Astrocyte (in vitro differentiated cells and primary cell): ENCODE measurements at places on chromosomes 7 and 10. TPM values are rescaled to one million over a fixed set of nuclear protein-coding genes. Genes with fewer than 3 reads are reported as not detected.
A peak's percentile ranks its signal among the peaks of the same experiment; 100 is the strongest.

- DNase-seq = no peak
Measured at GRCh38 chr10:60086421-60086820, 180.1 kb upstream of the CCDC6 start.

DNA sequence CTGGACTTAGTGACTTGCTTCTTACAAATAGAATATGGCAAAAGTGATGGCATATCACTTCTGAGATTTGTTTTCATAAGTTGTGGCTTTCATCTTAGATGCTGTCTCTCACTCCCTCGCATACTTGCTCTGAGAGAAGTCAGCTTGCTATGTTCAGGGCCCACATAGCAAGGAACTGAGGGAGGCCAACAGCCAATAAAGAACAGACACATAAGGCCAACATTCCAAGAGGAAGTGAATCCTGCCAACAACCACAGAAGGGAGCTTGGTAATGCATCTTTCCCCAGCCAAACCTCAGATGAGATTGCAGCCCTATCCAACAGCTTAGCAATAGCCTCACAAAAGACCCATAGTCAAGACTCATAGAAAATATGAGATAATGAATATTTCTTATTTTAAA, 39.2 kb upstream of the DMTF1 start:
- DNase-seq = peak; percentile 73

DNA sequence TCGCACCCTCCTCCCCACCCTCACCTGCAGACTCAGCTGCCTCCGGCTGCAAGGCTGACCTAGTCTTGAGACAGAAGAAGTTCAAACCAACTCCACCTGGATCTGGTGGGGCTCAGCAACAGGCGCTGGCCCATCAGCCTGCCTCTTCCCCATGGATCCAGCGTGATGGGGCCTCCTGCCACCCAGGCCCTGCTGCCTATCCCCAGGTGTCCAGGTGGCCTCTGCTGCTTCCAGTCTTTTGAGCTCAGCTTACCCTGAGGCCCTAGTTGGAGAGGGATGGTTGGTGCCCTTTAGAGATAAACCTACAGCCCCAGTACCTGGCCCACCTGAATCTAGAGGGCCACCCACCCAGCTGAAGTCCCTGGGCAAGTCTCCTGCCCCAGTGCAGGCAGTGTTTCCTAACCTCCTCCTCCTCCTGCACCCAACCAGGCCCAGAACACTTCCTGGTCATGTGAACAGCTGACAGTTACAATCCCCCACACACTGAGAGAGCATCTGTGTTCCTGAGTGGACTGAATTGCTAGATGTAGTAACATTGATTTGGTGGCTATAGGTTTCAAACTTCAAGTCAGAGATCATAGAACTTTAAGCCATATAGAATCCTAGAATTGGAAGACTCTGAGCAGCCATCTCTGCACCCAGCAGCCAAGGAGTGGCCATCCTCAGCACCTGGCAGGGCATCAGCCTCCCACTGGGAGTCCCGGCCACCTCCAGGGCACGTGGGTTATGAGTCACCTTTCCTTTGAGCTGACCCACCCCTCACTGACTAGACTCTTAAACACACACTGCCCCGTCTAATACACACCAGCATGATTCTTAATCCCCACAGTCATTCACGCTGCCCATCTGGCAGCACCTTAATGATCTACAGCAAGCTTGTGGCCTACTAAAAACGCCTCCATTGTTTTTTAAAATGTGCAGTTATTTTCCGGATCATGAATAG, 51.9 kb downstream of the ALOX5 start:
- DNase-seq = no peak

DNA sequence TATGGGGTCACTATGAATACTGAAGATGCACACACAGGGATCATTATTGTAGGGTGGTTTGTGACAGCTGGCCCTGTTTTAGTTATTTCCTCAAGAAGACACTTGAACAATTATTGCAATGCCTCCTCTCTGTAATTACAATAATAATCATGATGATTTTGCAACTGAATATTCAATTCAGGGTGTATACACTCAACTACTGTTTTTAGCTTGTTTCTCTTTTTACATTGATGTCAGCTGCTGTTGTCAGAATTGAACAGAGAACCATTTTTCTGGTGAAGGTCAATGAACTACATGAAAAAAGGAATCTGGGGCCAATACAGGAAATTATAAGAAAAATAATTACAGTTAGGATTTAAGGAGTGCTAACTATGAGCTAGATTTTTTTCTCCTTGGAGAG, 28.6 kb upstream of the MKLN1 start:
- no peak for DNase-seq

DNA sequence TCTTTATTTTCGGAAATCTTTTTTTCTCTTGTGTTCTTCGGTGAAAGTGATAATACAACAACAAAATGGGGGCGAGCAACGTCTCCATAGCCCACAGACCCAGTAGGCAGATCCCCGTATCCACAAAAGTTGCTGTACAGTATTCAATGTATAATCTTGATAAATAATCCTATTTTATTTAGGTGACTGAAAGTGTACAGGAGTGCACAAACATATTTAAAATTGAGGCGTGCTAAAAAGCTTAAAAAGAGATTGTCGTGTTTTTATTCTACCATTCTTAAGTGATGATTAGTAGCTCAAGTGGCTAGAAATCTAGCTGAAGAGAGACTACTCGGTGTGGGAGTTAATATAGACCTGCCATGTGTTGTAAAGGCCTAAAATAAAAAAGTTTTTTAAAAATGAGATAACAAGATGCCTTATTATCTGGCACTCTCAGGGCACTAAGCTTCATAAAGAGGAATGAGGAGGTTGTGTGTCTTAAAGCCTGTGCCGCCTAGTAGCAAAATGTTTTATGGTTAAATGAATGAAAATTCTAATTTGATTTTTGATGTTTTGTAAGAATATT, 1.6 kb downstream of the CAPZA2 start:
- DNase-seq = no peak

GRCh38 chr7:156751319-156751718, 110.7 kb downstream of the RNF32 start:
- peak; percentile 99 for DNase-seq

DNA sequence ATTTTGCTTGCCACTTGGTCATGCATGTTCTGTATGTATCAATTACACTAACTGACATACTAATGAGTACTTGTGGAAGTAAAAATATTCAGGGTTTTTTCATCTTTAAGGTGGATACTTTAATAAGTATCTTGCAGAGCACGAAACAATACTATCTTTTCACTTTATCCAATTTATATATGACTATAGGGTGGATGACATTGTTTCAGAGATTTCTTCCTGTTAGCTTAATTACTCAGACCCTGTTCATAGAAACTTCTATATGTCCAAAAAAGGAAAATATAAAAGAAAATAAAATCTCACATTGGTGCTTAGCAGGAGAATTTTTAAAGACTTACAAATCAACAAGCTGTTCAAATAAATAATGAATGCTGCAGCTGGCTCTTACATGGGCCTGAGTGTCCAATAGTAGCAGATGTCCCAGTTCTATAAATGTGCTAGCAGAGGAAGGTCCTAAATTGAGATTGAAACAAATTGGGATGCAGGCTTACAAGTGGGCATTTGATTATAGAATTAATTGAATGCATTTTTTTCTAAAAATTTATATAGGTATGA, 91.5 kb upstream of the THSD7A start:
- no peak for DNase-seq

- DNase-seq = peak; percentile 41
Measured at GRCh38 chr10:32104181-32104580, 48.0 kb upstream of the KIF5B start.

- DNase-seq = no peak
Measured at GRCh38 chr10:132484922-132485321, 52.7 kb upstream of the INPP5A start.

- peak; percentile 65 for DNase-seq
Measured at GRCh38 chr10:75137533-75138438, 26.3 kb downstream of the SAMD8 start.

Gene SPDYE8
- not detected in 2 replicates for total RNA-seq

Gene PRSS58
- total RNA-seq = not detected in 2 replicates

Gene POLR2J2
- 3.1 and 3.6 TPM in 2 replicates for total RNA-seq

Gene TRPV5
- not detected in 2 replicates for total RNA-seq

Gene TNS3
- total RNA-seq = 92.9 and 105 TPM in 2 replicates

Gene LRIT2
- total RNA-seq = not detected in 2 replicates

Gene ANKRD1
- total RNA-seq = 841 and 913 TPM in 2 replicates
